ENCODE measurements at places on chromosomes 6 and 20. TPM values are rescaled to one million over a fixed set of nuclear protein-coding genes. Genes with fewer than 3 reads are reported as not detected.

DNA sequence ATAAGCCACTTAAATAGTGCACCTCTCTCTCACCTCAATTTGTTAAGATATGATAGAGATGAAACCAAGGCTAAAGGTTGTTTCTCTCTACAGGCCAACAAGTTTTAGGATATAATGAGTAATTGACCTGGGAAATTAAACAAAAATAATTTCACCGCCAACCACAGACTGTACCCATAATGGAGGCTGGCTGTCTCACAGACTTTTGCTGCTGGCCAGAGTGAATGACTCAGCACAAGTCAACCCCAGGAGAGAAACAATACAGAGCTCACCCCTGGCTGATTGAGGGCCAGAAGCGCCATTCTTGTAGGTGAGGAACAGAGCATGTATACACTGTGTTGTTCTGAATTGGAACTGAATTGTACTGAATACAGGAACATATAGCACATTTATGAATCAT is 99.9 kb downstream of the CAP2 start:
- DNase-seq, result no peak

Gene FOXA2
- total RNA-seq, result 43.6 TPM

Gene ECT2L
- total RNA-seq, result not detected

Gene PLG
- total RNA-seq, result not detected

Gene TRDN
- total RNA-seq, result not detected

- DNase-seq, result no peak
Measured at GRCh38 chr20:17835934-17836300, 132.7 kb downstream of the SNX5 start.

DNA sequence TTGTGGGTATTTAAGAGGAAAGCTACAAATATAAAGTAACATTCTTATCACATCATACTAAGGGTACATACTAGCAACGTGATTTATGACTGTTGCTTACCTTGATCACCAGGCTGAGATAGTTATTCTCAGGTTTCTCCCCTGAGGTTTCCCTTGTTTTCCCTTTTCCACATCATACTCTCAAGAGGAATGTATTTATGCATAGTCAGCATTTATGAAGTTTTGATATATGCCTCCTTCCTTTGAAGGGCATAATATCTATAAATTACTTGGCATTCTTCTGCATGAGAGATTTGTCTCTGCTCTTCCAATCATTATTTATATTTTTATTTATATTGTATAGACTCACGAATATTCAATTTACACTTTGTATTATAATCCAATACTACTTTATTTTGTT is 726.7 kb upstream of the ADGRB3 start:
- DNase-seq, result no peak

Gene SLC32A1
- total RNA-seq, result not detected

- DNase-seq, result no peak
Measured at GRCh38 chr6:108945681-108946159, 97.5 kb downstream of the ARMC2 start.

DNA sequence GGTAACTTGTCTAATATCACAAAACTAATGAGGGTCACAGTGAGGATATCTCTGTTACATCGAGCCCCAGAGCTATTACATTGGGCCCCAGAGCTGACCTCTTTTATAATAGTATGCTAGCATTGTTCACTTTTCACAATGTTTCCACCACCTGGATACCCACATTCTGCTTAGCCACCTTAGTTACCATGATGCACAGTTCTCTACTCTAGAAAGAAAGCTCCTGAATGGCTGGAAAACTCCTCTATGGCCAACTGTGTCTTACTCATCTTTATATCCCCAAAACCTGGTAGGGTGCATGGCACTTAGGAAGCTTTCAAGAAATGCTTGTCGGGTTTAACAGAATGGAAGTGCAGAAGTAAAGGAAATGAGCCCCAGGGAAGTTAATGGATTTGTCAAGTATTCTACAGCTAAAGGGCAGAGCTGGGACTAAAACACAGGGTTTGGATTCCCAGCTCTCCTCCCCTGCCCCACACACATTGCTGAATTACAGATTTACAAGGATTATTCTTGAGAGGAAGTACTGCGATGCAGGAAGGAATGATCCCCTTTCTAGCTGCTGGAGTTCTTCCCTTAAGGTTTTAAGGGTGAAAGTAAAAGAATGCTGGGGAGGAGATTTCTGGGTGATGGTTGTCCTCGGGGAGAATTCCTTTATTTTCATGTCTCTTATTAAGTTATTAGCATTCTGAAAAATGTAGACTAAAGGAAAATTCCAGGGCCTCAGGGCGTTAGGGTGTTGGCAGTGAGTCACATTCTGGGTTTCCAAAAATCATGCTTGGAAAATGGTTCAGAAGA is 16.1 kb upstream of the HINT3 start:
- no peak for DNase-seq

DNA sequence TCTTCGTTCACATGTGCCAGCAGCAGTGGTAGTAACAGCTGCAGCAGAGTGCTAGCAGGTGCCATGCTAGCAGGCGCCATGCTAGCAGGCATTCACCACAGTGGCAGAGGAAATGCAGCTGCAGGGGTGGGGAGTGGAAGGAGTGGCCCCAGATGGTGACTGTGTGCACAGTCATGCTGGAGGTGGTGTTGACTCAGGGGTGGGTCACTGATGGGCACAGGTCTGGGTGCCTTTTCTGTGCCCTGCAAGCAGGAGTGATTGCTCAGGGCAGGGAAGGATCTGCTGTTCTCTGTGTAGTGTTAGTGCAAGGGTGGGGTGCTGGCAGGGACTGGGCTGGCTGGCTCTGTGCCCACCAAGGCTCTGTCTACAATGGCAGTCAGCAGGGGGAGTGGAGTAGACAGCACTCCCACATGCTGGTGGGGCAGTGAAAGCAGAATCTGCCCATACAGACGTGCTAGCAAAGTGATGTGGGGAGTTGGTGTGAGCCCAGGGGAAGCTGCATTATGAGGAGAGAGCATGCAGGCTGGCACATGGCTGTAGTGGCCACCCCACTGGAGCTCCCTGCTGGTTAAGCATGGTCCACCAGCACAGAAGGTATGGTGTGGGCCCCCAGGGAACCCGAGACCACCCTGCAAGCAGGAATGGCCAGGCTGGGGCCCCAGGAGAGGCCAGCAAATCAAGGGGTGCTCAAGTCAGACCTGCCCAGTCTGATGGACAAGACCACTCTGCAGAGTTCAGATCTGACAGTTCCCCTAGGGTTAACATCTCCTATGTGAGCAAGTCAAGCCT is 11.4 kb upstream of the TSPYL4 start:
- DNase-seq, result no peak

GRCh38 chr20:17854307-17854903 is 114.2 kb downstream of the SNX5 start:
- DNase-seq, result peak; percentile 61

- DNase-seq, result no peak
Measured at GRCh38 chr6:92428448-92428847, 990.9 kb downstream of the EPHA7 start.

Gene ADTRP
- 5.2 TPM for total RNA-seq

GRCh38 chr6:35197196-35197595 is 16.6 kb upstream of the SCUBE3 start:
- DNase-seq, result no peak

GRCh38 chr6:56767892-56768531 is 125.3 kb upstream of the DST start:
- no peak for DNase-seq

DNA sequence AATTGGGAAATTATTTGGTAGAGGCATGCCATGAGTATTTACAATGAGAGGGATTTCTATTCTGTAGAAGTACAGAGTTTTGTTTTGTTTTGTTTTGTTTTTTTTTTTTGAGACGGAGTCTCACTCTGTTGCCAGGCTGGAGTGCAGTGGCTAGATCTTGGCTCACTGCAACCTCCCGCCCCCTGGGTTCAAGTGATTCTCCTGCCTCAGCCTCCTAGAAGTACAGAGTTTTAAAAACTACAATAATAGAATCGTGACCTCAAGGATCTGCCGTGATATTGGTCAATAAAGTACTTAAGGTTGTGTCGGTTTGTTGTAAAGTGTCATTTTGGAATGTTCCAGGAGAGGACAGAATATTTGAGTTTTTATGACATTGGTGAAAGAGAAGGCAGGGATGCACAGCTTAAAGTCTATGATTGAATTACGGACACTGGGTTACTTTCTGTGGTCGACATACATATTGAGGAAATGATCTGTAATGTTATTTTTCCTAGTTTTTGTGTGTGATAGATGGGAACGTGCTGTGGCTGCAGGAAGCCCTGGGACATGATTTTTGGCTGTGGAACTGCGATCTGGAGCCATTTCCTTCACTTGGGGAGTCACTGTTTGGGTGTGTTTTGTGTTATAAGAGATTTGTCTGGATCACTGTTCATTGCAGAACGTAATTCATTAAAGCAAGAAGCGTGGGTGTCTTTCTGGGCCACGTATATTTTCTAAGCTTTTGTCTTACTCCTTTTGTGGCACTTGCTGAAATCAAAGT is 59.6 kb downstream of the TIAM2 start:
- DNase-seq, result no peak

- DNase-seq, result no peak
Measured at GRCh38 chr20:45061244-45061643, 39.7 kb downstream of the KCNS1 start.

DNA sequence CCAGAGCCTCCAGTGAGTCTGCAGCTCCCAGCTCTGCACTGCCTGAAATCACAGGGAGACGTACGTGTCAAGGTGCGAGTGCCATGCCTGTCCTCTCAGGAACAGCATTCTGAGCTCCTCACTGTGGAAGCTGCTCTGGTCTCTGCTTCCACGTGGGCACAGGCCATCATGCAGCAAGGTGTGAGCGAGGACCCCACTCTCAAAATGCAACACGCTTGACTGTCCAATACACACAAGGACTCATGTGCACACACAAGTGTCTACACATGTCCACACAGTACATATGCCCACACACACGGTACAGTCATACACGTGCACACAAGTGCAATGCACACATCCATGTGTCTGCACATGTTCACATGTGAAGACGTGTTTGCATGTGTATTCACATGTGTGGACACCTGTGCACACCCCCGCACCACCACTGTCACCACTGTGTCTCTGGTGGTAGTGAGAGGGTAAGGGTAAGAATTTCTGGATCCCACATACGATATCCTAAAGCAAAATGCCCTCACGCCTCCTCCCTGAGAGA is 260.5 kb downstream of the DLL1 start:
- DNase-seq, result no peak

DNA sequence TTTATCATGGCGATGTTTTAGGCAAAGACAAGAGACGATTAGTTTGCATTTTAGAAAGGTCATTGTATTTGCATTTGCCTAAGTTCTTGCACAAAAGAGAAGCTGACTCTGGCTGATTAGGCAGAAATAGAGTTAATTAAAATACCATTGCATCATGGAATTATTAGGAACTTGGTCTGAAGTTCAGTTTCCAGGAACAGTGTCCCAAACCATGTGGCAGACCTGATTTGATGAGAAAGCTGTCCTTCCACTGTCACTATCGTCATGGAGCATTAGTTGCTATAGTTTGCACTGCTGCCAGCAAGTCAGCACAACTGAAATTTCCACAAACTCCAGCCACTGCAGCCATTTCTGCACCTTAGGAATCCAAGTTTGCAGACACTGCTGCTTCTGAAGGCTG is 24.3 kb upstream of the MCUR1 start:
- no peak for DNase-seq

- DNase-seq, result no peak
Measured at GRCh38 chr20:2261629-2262028, 34.2 kb upstream of the TGM3 start.

Gene PTCRA
- total RNA-seq, result not detected

Gene ADNP
- total RNA-seq, result 154 TPM

DNA sequence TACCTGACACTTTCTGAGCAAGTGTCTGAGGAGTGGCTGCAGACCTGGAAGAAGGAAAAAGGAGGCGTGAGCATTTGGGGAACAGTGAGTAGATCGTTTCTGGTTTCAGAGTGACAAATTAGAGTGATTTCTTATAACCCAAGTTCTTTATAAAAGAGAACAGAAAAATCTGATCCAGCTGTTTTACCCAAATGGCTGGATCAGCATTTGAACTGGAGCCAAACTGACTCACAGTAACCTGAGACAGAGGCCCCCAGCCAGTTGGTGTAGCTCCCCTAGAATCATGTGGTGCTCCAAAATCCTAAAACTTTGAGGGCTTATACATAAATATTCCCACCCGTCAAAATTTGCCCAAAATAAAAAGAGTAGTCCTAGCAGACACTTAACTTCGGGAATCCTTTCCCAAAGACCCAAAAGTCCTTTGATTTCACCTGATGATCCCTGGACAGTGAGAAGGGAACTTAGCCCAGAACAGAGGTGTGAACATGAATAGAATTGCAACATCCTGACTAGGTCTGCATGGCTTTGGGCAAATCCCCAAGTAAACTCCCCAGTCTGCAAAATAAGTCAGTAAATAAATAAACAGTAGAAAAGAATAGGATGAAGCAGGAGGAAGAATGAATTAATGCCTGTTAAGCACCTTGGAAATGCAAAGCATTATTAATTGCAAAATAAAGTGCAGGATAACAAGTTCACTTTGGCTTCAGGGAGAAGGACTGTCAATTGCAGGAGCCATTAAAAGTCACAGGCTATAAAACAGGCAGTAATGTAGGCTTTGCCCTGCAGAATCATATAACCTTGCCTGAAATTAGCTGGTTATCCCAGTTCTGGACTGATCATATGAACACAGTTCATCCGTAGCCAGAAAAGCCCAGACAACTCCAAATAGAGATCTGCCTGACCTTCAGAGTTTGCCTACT is 262.0 kb upstream of the JARID2 start:
- DNase-seq, result no peak

DNA sequence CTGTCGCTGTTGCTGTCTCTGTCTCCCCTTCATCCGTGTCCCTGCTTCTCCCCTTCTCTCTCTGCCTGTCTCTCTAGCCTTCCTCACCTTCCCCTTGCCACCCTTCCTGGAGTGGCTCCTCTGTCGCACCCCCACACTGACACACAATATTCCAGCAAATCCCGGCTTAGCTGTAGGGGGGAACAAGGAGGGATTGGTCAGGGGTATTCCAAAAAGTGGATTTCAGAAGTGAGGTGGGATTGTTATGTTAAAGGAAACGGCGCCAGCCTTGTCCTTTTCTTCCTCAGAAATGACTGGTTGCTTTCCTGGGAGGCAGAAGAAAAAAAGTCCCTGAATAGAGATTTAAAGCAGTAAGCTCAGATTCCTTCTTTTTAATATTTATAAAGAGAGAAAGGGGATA is 76.3 kb upstream of the SIRPA start:
- no peak for DNase-seq

DNA sequence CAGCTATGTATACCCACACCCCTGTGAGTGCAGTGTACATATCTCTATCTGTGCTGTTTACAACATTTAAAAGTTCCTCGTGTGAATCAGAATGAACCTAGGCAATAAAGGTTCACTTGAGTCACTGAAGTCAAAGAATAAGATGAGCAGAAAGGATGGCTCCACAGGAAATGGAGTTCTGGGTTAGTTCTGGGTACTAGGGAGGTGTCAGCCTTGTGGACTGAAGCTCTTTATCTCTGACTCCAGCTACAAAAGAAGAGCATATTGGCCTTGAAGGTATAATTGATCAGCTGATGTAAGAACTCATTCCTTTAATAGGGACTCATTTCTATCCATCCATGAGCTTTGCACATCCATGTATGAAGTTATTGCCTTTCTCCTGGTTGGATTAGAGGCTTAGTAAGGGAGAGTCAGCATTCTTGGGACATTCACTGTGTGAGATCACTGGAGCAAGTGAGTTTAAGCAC is 73.9 kb upstream of the BACH2 start:
- DNase-seq, result no peak
